CD4-positive, alpha-beta T cell treated with Interleukin-2 at 100 ng/mL for 4 hours (primary cell): ENCODE measurements at places on chromosomes 5 and 9.

DNA sequence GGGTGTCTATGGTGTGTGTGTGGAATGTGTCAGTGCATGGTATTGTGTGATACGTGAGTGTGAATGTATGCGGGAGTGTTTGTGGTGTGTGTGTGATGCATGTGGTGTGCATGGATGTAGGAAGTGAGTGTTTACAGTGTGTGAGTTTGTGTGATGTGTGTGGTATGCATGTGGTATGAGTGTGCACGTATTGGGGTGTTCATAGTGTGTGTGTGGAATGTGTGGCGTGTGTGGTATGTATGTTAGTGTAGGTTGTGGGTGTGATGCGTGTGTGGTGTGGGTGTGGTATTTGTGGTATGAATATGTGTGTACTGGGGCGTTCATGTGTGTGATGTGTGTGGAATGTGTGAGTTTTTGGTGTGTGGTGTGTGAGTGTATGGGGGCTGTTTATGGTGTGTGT lies 40.1 kb upstream of the BICD2 start:
- no peak for DNase-seq

DNA sequence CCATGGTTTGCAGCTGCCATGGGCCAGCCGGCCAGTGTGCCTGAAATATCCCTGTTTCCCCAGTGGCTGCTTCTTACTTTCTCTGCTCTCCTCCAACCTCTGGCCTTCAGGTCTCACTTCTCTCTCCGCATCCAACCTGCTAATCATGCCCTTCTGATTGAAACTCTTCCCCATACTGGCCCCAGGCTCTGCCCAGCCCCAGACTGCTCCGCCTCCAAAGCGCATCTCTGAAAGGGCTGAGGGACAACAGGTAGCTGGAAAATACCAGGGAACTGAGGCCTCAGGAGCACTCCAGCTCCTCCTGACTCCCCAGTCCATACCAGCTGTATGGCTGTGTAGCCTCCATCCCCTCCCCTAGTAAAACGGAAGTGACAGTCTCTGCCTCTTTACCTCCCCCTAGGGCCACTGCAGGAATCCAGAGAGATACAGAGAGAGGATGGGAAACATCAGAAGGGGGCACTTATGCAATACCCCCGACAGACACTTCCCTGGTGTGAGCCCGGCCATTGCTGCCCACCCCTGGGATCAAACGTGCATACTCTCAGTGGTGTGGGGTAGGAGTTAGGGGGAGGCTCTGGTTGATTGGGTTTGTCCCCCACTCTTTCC lies 34.2 kb downstream of the PAX5 start:
- no peak for DNase-seq

GRCh38 chr5:76805821-76806505 lies 12.9 kb upstream of the F2RL1 start:
- DNase-seq, result no peak

- DNase-seq, result no peak
Measured at GRCh38 chr9:33014665-33015014, 10.4 kb upstream of the DNAJA1 start.
